ENCODE measurements at places on chromosomes 7 and 10.

DNA sequence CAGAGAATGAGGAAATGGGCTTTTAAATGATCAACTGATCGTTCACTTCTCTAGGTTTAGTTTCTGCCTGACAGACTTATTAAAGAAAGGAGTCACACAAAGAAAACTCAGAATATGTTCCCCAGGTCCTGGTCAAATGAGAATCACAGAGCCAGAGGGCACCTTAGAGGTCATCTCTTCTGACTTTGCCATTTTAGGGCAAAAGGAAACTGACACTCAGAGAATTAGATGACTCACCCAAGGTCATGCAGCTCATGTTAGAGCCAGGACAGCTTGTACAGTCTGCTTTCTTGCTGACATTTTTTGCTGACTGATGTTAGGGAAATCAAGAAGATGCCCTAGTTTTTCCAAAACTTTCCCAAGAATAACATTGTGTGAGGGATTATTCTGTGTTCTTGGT, 312.7 kb upstream of the SP8 start:
- no peak for DNase-seq

GRCh38 chr10:88765816-88766215, 6.0 kb downstream of the LIPN start:
- DNase-seq = no peak

GRCh38 chr10:68895041-68895440, 6.1 kb upstream of the DDX50 start:
- no peak for DNase-seq

- DNase-seq = no peak
Measured at GRCh38 chr10:7297094-7297493, 113.7 kb downstream of the SFMBT2 start.

- DNase-seq = peak; percentile 35
Measured at GRCh38 chr10:70742537-70743429, 42.4 kb downstream of the TBATA start.

- no peak for DNase-seq
Measured at GRCh38 chr7:45066409-45066808, 22.4 kb downstream of the NACAD start.

GRCh38 chr7:2880874-2881533, 36.9 kb upstream of the GNA12 start:
- no peak for DNase-seq

DNA sequence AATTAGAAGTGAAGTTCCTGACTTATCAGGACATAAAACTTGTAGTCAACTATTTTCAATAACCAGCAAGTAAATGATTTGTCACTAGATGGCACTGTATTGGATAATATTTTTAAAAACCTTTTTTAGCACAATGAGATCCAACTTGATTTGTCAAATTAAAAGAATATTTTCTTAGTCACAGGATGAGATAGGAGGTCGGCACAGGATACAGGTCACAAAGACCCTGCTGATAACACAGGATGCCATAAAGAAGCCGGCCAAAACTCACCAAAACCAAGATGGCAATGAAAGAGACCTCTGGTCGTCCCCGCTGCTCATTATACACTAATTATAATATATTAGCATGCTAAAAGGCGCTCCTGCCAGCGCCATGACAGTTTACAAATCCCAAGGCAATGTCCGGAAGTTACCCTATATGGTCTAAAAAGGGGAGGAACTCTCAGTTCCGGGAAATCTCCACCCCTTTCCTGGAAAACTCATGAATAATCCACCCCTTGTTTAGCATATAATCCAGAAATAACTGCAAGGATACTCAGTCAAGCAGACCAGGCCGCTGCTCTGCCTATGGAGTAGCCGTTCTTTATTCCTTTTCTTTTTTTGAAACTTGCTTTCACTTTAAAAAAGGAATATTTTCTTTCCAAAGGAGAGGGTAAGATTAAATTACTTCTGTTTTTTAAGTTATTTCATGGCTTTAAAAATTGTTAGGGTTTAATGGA, 255.7 kb upstream of the MKLN1 start:
- DNase-seq = peak; percentile 28

DNA sequence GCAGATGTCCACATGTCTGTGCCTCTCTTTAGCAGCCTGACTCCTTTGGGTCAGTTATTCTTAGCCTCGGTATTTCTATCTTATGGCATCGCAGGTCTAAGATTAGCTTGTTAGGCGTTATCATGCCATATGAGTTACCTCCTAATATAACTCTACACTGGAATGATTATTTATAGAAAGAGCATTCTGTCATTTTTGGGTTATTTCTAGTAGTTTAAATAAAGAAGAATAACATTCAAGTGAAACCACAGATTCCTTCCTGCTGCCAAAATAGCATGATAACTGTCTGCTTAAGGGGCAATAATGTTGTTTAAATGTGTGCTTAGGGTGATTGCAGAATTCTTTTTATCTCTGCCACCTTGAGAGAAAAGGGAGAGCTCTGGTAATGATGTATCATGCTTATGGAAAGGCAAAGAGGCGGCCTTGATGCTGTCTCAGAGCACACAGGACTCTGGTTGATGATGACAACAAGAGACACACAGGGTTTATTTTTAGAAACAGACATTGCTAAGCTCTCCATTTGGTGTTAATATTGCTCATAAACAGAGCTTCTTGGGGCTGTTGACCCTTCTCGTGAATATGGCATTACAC, 10.4 kb downstream of the HDAC9 start:
- DNase-seq = no peak

DNA sequence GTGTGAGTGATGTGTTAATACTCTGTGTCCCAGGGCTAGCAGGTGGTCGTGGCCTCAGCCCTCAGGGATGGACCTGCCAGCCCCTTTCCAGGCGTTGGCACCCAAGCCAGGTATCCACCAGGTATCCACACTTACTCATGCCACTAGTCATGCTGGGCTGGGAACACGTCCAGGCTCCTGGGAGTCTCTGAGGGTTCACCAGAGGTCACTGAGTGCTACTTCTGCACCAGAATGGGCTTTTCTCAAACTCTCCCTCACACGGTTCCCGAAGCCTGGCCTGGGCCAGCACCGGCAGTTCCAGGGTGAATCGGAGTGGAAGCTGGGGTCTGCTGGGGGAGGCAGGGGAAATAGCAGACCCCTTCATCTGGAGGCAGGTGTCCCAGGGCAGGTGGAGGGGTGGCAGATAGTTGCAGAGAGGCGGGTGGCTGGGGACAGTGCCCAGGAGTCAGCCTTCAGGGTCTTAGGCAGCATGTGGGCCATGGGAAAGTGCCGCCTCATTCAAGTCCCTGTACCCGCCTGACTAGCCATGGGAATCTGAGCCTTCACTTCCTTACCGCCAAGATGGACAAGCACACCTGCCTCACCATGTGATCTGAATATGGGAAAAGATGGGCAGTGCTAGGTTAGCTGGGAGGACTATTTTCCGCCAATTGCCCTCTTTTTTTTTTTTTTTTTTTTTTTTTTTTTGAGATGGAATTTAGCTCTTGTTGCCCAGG, 95.5 kb upstream of the GTF2I start:
- DNase-seq = no peak

GRCh38 chr10:43258562-43259212, 8.2 kb downstream of the RASGEF1A start:
- DNase-seq = no peak

DNA sequence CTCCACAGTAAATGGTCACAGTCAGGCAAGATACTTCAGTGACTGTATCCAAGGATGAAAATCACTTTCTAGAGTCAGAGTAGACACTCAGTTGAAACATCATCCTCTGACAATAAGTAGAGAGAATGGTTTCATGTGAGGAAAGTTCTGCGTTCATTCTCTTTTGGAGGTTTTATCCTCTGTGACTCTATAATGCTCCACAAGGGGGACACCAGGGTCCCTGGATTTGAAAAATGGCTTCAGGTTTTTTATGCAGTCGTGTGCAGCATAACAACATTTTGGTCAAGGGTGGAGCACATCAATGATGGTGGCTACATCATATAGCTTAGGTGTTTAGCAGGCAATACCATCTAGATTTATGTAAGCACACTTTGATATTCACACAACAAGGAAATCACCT, 40.4 kb downstream of the TMEM168 start:
- no peak for DNase-seq

DNA sequence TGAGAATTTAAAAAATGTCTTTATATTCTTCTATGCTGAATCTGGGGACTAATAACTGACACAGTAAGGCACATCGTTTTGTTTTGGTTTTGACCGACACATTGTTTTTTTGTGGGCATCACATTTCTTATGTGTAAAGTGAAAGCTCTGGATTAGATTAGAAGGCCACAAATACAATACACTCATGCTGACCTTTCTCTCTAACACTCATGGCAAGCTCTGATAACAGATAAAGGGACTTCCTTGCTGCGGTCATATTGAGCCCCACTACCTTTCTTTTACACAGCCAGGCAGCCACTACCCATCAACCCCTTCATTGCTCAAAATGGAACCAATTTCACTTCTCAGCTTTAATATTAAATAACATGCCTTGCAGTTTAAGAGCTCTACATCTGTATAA, 26.0 kb downstream of the PPP1R3A start:
- no peak for DNase-seq

Measured in NB4 (cell line).